AG04450 (cell line): ENCODE measurements at places on chromosomes 7 and 10. TPM values are rescaled to one million over a fixed set of nuclear protein-coding genes. Genes with fewer than 3 reads are reported as not detected.

DMTF1 gene
- polyA plus RNA-seq: 95.7 and 134 TPM in 2 replicates

OGA gene
- polyA plus RNA-seq: 71.9 and 82.6 TPM in 2 replicates

COBL gene
- 0.06 TPM in 1 of 2 replicates, not detected in the other for polyA plus RNA-seq

LLCFC1 gene
- polyA plus RNA-seq: not detected in 2 replicates

PTPN20 gene
- not detected in 2 replicates for polyA plus RNA-seq

ATG9B gene
- polyA plus RNA-seq: 0.02 and 0.06 TPM in 2 replicates

PRKCQ gene
- 0.10 and 0.26 TPM in 2 replicates for polyA plus RNA-seq
